Inflammatory macrophage treated with lipopolysaccharide for 4 hours (primary cell): ENCODE measurements at places on chromosomes 3 and 15.

GRCh38 chr15:62637574-62637897, 405.0 kb upstream of the TPM1 start:
- no peak for DNase-seq

DNA sequence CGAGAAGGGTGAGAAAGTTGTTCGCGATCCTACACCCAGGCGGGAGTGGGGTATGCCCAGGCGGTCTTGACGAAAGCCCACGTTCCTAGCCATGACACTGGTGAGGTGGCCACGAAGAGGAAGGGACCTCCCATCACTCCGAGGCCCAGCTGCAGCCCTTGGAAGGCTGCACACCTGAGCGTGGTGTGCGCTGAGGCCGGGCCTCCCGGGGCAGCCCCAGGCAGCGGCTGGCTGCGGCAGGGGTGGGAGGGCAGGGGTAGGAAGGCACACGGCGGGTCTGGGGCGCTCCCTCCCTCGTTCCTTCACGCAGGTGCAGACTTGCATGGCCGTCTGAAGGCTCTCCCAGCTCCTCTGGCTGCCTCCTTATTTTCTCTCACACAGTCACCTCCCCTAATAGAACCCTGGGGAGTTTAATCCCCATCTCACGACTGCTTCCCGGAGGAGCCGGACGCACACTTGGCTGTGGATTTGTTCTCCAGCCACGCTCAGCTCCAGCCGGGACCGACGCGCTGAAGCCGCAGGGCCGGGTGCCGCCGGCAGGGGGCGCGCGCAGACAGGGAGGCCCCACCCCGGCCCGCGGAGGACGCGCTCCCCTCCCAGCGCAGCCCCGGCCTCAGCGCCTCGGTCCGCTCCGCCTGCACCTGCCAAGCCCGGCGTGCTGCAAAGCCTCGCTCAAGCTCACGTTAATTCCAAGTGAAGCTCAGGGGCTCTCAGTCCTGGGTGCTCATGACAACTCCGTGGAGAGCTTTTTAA, 37.8 kb upstream of the MUC4 start:
- DNase-seq = no peak

- DNase-seq = no peak
Measured at GRCh38 chr3:190070622-190071347, 49.9 kb downstream of the P3H2 start.

DNA sequence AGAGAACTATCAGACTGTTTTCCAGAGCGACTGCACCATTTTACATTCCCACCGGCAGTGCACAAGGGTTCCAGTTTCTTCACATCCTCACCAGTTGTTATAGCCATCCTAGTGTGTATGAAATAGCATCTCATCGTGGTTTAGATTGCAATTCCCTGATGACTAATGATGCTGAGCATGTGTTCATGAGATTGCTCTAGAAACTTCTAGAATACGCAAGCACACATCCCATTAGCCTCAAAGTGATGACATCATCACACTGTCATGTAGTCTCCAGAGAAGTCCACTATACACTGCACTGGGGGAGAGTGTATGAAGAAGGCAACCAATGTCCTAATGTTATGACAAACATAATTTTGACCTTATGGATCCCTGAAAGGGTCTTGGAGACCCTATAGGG, 30.1 kb downstream of the FBLN2 start:
- DNase-seq = peak; percentile 87

GRCh38 chr3:14424711-14425580, 22.5 kb downstream of the SLC6A6 start:
- DNase-seq = peak; percentile 79

- no peak for DNase-seq
Measured at GRCh38 chr3:170752571-170753155, 117.3 kb downstream of the RPL22L1 start.

- no peak for DNase-seq
Measured at GRCh38 chr15:50543556-50543955, 2.9 kb downstream of the USP50 start.

- DNase-seq = no peak
Measured at GRCh38 chr3:122969585-122970469, 57.7 kb downstream of the SEMA5B start.

DNA sequence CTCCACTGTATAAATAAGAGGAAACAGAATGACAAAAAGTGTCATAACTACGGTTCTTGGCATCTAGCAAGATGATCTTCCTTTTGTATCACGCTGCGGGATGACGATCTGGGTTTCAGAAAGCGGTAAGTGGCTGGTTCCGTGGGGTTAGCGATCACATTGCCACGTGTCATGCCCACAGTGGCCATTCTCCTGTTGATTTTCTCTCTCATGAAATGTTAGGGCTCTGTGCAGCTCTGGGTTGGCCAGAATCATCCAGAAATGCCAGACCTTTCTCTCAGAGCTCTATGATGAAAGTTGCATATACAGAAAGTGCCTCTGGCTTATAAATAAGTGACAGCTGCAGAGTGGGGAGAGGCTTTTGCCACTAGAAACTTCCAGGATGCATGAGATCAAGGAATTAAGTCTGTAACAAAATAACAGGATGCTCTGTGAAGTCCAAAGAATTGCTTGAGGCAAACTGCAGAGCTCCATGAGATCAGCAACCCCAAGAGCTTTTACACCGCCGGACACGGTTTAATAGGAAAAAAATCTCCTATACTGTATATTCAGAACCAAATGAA, 71.6 kb downstream of the ABTB1 start:
- no peak for DNase-seq

GRCh38 chr3:83454353-83454752, 1504.4 kb upstream of the CADM2 start:
- DNase-seq = no peak
